Fibroblast of skin of abdomen (primary cell): ENCODE measurements at places on chromosomes 1 and 21.

DNA sequence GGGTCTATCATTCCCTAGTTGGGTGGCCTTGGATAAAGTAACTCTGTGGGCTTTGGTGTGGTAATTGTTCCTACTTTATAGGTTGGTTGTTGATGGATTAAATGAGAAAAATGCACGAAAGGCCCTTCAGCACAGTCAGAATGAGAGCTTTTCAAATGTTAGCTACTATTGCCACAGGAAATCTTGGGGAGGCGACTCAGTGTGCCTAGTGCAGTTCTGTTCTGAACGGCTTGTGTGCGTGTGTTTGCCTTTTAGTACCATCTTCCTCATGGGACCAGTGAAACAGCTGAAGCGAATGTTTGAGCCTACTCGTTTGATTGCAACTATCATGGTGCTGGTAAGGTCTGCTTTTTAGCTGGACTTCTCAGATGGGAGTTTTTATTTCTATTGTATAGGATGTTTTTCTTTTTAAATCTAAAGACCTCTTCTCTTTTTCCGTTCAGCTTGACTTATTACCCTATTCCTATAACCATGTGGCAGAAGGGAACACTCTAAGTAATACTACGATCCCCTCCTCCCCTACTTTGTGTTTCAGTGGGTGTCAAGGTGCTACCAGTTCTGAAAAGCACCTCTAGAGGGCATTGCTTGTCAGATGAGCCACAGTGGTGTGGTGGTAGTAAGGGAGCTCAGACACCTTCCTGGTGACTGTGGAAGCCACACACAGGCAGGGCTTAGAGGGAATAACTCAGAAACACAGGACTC is 9.2 kb downstream of the SFT2D2 start:
- peak; percentile 52 for DNase-seq

DNA sequence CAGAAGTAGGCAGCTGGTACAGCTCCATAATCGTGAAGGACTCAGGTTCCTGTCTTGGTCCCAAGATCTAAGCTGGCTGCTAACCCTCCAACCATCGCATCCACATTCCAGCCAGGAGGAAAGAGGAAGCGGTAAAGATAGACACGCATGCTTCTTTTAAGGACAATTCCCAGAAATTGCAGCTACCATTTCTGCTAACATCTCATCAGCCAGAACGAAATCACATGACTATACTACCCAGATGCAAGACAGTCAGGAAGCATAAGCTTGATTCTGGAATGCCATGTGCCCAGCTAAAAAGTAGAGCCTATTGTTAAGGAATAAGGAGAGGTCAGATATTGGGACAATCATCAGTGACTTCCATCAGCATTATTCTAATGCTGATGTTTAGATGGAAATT is 110.4 kb downstream of the EPHB2 start:
- peak; percentile 23 for DNase-seq

DNA sequence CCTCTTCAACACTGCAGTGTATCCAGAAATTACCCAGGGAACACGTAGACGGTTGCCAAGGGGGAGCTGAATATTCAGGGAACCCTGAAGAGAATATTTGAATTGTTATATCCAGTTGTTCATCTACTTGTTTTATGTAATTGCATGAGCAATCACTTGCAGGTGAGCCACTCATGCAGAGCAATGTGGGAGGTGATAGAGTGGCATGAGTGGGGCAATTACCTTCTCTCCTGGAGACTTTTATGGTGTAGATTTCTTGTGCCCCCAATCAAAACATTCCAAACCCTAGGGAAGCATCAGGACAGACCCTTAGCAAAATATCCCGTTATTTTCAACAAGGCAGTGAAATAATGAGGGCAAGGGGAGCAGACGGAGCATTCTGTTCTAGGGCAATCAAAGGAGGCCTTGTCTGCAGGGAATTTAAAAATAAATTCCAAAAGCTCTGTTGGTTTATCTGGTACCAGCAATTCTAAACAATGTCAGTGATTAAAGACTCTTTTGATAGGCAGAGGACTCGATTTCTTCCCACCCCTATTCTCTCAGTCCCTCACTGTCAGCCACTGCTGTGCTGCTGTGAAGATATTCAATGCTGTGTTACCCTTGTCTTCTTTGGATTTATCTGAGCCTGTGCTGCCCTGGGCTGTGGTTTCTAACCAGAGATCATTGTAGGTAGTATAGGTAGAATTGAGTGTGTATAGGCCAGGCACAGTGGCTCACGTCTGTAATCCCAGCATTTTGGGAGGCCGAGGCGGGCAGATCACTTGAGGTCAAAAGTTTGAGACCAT is 180.2 kb upstream of the MAP1LC3C start:
- DNase-seq, result no peak

- DNase-seq, result no peak
Observed at GRCh38 chr1:109314795-109315194, 8.0 kb upstream of the MYBPHL start.

- DNase-seq, result no peak
Observed at GRCh38 chr1:117164209-117164608, 42.7 kb upstream of the TRIM45 start.

GRCh38 chr1:166900987-166901386 is 24.9 kb upstream of the TADA1 start:
- no peak for DNase-seq

DNA sequence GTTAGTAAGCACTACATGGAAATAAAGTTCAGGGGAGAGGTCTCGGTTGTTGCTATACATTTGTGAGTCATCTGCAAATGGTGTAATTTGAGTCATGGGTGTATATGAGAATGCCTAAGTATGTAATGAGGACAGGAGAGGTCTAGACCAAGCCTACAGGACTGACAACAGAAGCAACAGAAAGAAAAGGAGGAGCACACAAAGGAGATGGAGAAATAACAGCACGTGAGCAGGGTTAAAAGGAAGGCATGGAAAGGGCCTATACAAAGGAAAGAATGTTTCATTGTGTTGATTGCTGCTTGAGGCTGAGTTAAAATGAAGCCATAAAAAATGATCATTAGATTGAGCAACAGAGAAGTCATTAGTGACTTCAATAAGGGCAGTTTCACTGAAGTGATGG is 28.0 kb upstream of the PRKAA2 start:
- DNase-seq, result peak; percentile 50

DNA sequence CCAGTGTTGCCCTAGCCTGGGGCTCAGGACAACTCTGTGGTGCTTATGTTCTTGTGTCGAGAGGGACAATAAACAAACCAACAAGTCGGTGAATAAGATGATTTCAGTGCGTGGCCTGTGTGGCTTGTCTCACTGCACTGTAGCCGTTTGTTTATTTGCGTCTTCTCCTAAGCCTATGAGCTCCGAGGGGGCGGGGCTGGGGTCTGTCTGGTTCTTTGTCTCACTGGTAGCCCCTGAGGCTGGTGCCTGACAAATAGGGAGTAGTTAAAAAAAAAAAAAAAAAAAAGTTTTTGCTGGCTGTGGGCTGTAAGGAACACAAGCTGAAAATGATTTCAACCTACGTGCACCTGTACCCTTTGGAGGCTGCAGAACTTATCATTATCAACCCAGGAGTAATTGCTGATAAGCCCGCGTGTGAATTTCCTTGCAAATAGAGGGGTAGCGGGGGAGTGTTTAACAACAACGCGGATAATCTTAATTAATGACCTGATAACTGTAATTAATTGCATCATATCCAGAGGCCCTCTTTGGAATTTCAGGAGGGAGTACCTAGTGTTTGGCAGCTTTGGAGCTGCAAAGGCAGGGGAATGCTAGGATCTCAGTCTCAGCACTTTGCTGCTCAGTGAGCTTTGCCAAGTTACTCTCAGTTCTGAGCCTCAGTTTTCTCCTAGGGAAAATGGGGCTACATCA is 925 bp upstream of the ARHGEF10L start:
- DNase-seq, result no peak

DNA sequence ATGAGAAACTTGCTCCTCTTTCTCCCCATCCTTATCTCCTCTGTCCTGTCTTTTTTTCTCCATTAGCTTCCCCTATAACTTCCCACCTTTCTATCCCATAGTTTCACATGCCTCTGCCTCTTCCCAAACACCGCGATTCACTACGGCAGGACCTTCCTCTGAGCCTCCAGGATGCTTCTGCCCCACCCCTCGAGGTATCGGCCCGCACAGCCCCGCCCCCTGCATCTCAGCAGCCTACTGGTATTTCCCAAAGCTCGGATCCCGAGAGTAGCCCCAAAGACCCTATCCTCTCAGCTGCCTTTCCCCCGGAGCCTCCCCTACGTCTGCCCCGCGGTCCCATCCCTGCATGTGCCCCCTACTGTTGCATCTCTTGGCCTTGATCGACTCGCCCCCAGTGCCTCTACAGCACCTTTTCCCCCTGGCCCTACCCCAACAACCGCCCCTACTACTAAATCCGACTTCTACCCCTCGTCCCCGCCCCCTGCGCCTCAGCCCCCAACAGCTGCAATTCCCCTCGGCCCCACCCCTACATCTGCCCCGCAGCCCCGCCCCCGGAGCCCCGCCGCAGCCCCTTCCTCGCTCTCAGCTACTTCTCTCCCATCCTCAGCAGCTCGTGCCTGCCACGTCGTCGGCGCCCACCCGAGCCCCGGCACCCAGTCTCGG is 512 bp downstream of the PIAS3 start:
- peak; percentile 35 for DNase-seq

- peak; percentile 78 for DNase-seq
Observed at GRCh38 chr21:38769191-38769780, 36.4 kb upstream of the ETS2 start.

DNA sequence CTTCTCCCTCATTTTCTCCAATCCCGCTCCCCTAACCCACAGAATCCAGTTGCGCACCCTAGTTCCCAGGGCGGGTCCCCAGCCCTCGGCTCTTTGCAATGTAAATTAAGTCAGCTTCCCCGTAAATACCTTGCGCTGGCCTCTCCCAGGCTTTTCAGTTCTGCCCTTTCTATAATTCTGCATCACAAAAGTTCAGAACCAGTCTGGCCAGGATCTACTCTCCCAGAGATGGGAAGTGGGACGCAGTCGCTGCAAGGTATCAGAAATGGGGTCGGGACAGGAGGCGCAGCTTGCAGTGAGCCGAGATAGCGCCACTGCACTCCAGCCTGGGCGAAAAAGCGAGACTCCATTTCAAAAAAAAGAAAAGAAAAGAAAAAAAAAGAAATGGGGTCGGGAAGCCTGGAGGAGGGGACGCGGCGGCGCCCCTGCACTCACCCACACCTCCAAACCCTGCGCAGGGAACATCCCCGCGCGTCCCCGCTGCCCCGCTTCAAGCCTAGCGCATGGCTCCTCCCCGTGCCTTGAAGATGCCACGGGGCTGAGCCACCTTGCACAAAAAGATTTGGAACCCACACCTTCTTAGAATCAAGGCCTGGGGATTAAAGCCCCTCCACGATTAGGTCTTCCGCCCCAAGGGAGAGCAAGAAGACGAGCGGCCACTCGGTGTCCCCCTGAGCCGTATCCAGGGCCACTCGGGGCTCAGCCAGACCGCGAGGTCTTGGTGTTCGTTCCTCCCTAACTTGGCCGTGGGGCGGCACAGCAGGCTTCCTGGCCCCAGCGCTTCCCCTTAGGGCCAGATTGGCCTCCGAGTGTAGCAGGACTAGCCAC is 27.2 kb upstream of the ITLN2 start:
- DNase-seq, result no peak

DNA sequence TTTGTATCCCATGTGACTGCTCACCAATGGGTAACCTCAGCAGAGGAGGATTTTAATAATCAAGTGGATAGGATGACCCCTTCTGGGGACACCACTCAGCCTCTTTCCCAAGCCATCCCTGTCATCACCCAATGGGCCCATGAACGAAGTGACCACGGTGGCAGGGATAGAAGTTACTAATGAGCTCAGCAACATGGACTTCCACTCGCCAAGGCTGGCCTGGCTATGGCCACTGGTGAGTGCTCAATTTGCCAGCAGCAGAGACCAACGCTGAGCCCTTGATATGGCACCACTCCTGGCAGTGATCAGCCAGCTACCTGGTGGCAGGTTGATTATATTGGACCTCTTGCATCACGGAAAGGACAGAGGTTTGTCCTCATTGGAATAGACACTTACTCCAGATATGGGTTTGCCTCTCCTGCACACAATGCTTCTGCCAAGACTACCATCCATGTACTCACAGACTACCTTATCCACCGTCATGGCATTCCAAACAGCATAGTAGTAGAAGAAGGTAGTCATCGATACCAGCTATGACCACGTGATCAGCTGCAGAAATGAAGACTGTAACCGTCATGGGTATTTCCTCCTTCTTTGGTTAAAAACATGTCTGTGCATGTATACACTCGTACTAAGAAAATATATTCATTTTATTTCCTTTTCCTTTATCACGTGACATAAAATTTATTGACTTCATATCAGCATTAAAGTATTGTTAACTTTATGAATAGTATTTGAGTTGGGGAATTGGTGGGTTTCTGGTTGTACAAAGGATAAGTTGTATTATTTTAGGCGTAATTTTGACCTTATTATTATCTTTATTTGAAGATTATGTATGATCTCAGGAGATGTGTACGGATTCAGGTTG is 562.6 kb downstream of the PTPRU start:
- no peak for DNase-seq

DNA sequence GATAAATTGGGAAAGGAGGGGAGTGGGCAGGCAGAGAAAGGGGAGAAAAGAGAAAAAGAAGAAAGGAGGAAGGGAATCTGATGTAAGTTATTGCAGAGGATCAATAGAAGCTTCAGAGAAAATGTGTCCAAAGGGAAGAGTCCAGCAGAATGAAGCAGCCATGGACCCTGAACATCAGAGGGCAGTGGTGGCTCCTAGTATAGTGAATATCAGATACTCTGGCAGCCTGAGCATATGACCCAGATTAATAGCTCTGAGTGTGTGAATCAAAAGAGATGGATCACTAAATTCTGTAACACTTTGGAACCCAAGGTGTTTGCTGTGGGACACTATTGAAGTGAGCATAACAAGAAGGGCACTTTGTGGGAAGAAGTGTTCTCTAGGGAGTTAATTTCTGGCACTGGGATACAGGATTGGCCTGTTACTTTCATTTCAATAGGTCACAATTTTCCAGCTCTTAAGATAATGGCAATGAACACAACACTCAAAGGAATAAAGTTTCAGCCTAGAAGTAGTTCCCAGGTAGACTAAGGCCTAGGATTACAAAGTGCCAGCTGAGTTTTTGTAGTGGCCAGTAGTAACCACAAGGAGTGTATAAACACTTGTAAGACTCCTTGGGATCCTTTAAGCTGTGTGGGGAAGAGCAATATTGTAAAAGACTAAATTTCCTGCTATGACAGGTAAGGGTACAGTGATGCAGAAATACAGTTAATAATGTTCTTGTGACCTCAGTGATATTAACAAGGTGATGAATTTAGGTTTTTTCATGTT is 164.5 kb upstream of the BEND5 start:
- DNase-seq, result peak; percentile 12

GRCh38 chr1:42165511-42166210 is 1.1 kb upstream of the GUCA2A start:
- DNase-seq, result peak; percentile 53

- no peak for DNase-seq
Observed at GRCh38 chr21:43982489-43983078, 29.5 kb upstream of the TRAPPC10 start.

- no peak for DNase-seq
Observed at GRCh38 chr1:4394366-4394765, 260.0 kb upstream of the AJAP1 start.

DNA sequence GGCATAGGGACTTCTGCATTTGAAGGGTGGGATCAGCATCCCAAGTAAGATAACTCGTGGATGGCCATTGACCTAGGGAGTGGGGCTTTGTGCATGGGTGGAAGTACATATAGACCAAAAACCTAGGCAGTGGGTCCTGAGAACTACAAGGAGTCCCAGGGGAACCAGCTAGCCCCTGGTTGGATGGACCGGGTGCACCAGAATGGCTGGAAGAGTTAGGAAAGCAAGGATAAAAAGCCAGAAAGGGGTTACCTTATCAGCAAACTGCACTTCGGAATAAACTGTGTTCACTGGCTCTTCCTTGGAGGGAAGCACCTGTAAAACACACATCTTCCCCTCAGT is 26.6 kb upstream of the SLAMF6 start:
- DNase-seq, result no peak

- peak; percentile 29 for DNase-seq
Observed at GRCh38 chr21:18522181-18522972, 118.8 kb upstream of the TMPRSS15 start.

- DNase-seq, result no peak
Observed at GRCh38 chr1:164902491-164902890, 343.5 kb downstream of the PBX1 start.
